ENCODE measurements at places on chromosomes 13 and 19.

DNA sequence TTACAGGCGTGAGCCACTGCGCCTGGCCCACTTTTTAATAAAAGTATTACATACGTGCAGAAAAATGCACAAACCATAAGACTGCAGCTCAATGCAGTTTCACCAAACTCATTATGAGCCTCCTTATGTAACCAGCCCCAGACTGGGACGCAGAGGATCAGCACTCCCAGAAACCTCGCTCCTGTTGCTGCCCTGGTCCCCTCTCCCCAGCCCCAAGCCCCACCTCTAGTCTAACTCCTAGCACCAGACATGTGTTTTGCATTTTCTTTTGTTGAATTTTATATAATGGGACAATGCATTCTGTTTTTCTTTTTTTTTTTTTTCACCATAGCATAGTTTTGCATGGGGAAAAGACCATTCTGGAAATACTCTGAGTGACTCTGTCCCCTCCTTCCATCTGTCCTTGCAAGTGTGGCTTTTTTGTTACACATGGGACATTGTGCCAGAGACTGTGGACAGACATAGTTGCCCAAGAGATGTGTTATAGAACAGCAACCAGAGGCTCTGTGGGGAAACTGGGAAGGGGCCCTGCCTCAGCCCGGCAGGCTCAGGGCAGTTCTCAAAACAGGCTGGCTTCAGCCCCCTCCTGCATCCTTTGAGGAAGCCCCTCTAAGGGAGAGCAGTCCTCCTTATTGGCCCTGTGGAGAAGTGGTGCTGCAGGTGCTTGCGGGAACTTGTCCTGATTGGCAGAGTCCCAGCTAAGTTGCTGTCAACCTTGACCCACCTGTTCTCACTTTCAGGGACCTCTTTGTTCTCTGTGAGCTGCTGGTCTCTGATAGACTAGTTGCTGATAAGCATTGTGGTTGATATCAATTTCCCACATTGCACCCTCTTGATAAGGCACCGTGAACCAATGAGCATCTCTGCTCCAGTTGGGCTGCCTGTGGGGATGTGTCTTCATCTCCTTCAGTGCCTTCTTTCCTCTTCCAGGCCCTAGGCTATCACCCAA is 13.8 kb upstream of the OLFM4 start:
- DNase-seq: no peak

DNA sequence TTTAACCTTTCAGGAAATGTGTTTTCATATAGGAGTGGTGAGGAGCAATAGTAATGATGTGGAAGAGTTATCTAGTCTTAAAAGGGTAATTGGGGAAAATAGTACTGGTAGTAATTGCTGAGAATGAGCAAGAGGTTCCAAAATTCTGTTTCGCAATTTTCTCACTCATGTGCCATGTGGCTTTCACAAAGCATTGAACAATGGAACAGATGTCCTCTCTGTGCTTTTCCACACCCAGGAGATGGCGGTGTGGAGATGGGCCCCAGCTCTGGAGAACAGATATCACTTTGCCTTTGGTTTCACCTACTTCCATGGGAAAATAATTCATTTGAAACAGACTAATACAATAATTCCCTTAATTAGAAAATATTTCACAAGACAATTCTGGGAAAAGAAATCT is 170.0 kb upstream of the SLC10A2 start:
- DNase-seq: no peak

- no peak for DNase-seq
Observed at GRCh38 chr13:113059891-113060290, 45.7 kb upstream of the F7 start.

DNA sequence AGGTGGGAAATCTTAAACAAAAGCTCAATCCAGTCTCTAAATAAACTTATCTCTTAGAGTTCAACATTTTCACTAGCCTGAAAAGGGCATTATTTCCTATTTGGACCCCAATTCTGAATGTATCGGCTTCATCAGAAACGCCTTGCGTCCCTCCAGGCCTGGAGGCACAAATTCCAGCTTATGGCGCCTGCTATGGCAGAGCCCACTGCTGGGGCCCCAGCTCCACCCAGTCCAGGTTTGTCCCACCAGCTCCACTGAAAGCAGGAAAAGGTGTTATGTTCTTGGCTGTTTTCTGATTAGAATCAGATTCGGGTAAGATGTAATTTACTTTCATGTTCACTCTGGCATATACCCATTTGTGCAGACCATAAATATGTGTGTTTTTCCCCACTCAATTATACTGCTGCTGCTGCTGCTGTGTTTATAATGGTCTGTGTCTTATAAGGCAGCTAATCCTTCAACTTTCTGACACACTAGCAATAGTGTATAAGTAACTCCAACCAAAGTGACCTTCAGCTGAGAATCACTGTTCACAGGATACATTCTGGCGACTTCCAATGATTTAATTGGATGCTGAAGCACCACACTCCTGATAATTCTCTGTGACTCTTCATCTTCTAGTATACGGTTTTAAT is 6.4 kb downstream of the IRS2 start:
- DNase-seq: no peak

GRCh38 chr19:38656171-38656981 is 8.9 kb downstream of the ACTN4 start:
- DNase-seq: no peak

GRCh38 chr13:21310220-21310619 is 133.8 kb downstream of the MRPL57 start:
- no peak for DNase-seq

- DNase-seq: no peak
Observed at GRCh38 chr19:16019691-16020448, 56.4 kb upstream of the TPM4 start.

GRCh38 chr19:15633082-15633835 is 7.4 kb upstream of the CYP4F3 start:
- no peak for DNase-seq

- DNase-seq: no peak
Observed at GRCh38 chr19:3507371-3508120, 1.4 kb downstream of the FZR1 start.

DNA sequence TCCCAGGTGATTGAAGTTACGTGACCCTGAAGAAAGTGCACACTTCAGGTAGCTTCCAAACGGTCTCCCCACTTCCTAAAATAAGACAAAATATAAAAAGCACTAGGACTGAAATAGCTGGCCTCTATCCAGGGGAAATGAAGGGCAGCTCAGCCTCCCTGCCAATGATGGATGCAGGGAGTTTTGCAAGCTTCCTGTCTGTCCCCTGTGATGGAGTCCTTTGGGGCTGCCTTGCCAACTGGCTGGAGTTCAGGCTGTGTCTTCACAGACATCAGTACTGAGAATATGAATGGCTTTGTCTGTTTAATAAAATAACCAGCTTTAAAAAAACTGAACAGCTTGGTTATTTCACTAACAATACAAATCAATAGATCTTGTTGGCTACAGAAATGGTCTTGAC is 101.4 kb upstream of the GPR12 start:
- DNase-seq: no peak

GRCh38 chr19:47258434-47258833 is 2.1 kb downstream of the CCDC9 start:
- no peak for DNase-seq

DNA sequence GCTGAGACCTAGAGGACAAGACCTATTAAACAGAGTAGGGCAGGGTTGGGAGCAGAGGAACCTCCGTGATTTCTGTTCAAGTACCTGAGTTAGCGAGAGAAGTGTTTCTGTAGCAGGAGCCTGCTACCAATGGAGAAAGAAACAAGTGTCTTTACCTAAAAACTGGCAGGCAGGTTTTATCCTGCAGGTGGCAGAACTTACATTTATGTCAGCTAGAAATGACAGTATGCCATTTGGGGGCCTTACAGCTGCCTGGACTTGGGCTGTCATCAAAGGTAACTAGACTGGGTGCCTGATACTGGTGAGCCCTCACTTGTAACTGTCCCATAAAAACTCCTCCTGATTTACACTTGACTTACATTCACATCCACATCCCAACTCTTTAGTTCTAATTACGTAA is 185.3 kb upstream of the MIR17HG start:
- no peak for DNase-seq

DNA sequence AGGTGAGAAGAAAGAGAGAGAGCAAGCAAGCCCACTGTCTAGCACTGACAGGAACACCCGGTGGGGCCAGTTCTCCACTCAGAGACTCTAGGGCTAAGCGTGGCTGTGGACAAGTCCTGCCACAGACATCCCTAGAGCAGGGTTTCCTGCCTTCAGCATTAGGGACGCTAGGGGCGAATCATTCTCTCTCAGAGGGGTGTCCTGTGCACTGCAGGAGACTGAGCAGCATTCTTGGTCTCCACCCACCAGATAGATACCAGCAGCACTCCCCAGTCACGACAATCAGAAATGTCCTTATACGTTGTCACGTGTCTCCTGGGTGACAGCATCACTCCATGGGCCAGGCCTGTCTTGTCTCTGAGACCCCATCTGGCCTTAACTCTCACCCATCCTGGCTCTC is 1.5 kb downstream of the OR10H1 start:
- DNase-seq: no peak

DNA sequence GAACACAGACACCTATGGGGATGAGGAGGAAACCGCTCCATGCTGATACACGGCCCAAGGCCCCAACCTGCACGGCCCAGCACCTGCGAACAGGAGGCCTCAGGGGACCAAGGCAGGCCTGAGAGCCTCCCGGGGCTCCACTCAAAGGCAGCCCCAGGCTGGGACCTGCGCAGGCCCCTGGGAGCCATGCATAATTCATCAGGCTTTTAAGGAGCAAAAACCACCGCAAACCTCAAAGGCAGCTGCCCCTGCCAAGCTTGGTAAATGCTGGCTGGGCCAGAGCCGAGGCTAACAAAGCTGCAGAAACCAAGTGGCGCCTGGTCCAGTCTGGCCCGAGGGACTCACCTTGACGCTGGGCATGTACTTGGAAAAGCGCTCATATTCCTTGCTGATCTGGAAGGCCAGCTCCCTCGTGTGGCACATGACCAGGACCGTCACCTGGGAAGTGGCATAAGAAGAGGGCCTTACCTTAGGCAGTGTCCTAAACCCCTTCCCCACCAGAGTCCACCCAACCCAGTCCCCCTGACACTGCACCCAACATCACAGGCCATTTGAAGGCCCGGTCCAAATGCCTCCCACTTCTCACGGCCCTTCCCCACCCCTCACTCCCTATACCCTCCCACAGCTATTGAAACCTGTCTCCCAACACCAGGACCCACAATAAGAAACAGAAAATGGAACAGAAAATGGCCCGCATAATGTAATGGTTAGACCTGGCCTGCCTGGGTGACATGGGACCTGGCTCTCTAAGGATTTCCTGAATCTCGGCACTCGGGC is 7.8 kb downstream of the DDX39A start:
- DNase-seq: no peak

- DNase-seq: no peak
Observed at GRCh38 chr13:20711301-20712044, 8.0 kb downstream of the IL17D start.

DNA sequence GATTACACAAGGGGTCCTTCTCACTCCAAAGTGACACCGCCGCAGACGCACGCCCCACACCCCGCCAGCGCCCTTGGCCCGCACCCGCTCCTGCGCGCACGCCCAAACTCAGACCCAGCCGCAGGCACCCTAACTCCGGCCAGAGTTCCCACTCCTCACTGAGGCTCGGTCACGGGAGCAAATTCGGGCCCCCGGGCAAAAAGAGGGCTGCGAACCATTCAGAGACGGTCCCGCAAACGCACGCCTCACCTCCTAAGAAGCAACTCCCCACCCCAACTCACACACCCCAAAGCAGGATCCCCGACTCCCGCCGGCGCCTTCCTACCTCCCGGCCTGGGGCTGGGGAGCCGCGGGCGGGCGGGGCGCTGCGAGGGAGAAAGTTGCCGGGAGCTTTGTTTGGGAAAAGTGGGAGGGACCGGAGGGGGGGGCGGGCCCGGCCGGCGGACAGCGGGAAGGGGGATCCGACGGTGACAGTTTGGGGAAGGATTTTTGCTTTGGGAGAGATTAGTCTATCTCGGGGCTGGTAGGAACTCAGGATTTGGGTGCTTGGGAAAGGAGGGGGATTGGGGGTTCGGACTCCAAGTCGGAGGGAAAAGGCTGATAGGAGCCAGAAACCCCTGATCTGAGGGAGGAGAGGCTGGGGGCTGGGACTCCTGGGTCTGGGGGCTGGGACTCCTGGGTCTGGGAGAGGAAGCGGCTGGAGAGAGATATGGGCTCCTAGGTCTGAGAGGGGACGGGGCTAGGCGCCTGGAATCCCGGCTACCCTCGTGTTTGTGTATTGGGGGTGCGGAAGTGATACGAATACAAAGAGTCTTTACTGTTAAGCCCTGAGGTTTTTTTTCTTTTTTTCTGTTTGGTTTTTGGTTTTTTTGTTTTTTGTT is at the start of gene TEAD2:
TSS of gene TEAD2 (minus strand) at position 369 of the 881 bp plus-strand sequence. CDS start 2,341 bp downstream, outside the sequence.
- no peak for DNase-seq

DNA sequence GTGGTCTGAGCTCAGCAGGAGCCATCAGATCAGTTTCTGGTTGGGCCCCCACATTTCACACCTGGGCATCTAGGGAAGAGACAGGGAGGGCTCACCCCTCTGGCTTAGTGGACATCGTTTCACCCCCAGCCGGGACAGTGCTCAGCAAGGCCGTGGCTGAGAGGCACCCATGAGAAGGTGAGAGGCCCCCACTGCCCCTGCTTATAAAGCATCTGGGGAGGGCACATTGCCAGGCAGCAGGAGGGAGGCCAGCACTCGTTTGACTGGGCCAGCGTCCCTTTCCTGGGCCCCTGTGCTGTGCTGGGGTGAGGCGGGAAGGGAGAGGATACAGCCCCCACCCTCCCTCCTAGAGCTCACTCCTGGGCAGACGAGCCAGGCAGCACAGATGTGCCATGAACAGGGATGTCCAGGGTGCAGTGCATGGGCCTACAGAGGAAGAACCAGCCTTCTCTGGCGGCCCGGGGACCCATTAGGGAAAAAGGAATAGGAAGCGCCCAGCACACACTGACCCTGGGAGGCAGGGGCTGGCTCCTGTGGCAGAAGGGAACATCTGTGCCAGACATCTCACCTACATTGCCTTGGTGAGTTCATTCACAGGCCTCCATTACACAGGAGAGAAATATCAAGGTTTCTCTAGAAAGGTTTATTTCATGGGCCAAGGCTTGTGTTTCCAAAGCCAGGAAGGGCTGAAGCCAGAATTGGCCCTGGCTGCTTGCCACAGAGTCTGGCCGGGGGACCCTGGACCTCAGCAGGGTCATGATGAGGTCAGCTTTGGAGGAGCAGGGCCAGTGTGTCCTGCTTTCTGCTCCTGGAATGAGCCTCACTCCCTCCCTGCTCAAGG is 7.7 kb downstream of the AP1M1 start:
- DNase-seq: no peak

- DNase-seq: peak; percentile 87
Observed at GRCh38 chr19:12495002-12495802, 10.6 kb upstream of the ZNF709 start.

DNA sequence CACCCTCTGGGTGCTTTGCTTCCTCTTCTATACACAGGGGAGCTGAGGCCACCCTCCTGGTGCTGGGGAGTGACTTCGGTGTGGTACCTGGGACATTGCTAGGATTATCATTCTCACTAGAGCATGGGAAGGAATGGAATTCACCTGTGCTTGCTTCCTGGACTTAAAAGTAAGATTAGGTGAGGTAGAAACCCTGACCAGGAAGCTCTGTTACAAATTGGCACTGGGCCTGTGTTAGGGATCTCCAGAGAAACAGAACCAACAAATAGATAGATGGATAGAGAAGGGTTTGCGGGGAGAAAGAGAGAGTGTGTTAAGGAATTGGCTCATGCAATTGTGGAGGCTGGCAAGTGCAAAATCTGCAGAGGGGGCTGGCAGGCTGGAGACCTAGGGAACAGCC is 13.9 kb upstream of the SIAH3 start:
- no peak for DNase-seq

GRCh38 chr19:15759962-15760565 is 22.3 kb downstream of the OR10H3 start:
- DNase-seq: no peak

Data from activated CD4-positive, alpha-beta T cell treated with anti-CD3 and anti-CD28 coated beads for 1 hour (primary cell).